ENCODE measurements at places on chromosomes 11 and 22. TPM values are rescaled to one million over a fixed set of nuclear protein-coding genes. Genes with fewer than 3 reads are reported as not detected.

- no peak for DNase-seq
- no peak overlapping the region for H3K27ac ChIP-seq
These were observed 154.1 kb downstream of the CTTN start for GRCh38 chr11:70552167-70553150.

DNA sequence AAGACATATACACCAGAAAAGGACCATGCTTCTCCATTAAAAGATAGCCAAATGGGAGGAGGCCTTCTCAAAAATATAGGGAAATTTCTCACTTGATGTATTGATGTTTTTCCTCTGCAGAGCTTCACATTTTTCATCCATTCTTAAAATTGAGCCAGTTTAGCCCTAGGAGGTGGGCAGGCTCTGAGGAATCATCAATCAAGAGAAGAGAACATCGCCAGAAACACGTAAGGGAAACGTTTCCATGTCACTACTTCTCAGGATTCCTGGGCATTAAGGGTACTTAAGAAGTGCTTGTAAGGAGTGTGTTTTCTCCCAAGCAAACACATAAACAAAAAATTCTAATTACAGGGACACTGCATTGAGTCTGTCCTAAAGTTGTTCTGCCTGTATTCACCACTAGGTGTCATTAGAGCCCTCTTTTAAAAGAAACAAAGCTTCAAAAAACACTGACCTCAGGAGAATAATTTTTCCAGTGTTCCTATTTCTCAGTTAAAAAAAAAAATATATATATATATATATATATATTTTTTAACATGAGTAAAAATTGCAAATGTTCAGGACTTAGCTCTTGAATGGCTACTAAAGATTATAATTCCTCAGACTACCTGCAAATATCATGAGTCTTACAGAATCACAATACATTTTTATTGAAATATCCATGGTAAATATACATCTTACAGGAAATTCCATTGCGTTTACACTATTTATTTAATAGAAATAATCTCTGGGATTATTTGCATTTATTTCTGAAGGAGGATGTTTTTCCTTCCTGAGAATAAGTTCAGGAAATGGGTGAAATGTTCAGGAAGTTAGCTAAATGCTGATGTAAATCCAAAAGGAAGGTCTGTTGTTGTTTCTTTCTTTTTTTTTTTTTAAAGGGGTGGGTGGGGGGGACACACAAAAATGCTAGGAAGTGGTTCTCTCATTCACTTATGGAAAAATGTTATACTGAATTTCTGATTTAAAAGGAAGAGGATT, 16.0 kb downstream of the FZD4 start:
- peak; percentile 60 for DNase-seq
- H3K4me3 ChIP-seq, result peak overlapping the region; percentile 77
- H3K27ac ChIP-seq, result peak overlapping the region; percentile 84
- 0 out of 2 replicates have a peak, but pooled peaks cover 4% of the 10 kb centered on the region for H3K36me3 ChIP-seq

Gene C2CD3
- 17.4 TPM for total RNA-seq

Gene OR52H1
- not detected for total RNA-seq

DNA sequence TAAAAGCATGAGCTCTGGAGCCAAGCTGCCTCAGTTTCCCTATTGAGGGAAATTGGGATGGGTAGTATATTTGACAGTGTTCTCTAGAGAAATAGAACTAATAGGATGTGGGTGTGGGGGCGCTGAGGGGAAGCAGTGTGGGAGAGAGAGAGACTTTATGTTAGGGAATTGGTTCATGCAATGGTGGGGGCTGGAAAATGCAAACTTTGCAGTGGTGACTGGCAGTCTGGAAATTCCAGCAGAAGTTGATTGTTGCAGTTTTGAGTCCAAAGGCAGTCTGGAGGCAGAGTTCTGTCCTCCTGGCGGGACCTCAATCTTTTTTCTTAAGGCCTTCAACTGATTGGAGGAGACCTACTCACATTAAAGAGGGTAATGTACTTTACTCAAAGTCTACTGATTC, 59.4 kb upstream of the SYT13 start:
- H3K27ac ChIP-seq, result no peak overlapping the region
- H3K27me3 ChIP-seq, result peaks cover 41% of the 10 kb centered on the region
- no peak overlapping the region for H3K4me3 ChIP-seq

- DNase-seq, result no peak
- H3K36me3 ChIP-seq, result no peaks in the 10 kb centered on the region
- no peak overlapping the region for H3K4me3 ChIP-seq
- no peaks in the 10 kb centered on the region for H3K4me1 ChIP-seq
These were observed 131.2 kb upstream of the SERPIND1 start for GRCh38 chr22:20642668-20643179.

Gene KCNA4
- total RNA-seq, result not detected

Gene PARVG
- not detected for total RNA-seq

Gene DRICH1
- not detected for total RNA-seq

Gene KCNQ1
- total RNA-seq, result not detected

GRCh38 chr11:2927851-2928604, 1.2 kb downstream of the PHLDA2 start:
- peaks cover 24% of the 10 kb centered on the region for H3K4me1 ChIP-seq
- H3K4me3 ChIP-seq, result peak overlapping the region; percentile 96
- H3K27me3 ChIP-seq, result peaks cover 7% of the 10 kb centered on the region
- peak; percentile 19 for DNase-seq

GRCh38 chr11:70032943-70033710, 45.0 kb upstream of the ANO1 start:
- H3K27ac ChIP-seq, result no peak overlapping the region
- peaks cover 14% of the 10 kb centered on the region for H3K4me1 ChIP-seq
- no peak for DNase-seq
- H3K4me3 ChIP-seq, result no peak overlapping the region

DNA sequence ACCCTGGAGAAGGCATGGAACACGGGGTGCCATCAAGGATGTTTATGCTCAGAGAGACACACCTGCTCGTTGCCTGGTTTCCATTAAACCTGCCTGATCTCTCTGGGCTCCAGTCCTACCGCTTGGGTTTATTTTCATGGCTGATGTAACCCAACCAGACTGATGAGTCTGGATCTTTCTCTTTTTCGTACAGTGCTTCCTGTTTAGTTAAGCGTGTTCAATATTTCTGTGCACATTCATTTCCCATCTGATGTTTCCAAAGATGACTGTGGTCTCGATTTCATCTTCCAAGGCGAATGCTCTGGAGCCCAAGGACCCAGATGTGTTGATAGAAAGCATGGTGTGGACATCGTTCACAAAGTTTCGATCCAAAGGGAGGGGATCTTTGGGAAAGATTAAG, 84.3 kb downstream of the SNX19 start:
- no peak overlapping the region for H3K4me3 ChIP-seq
- peaks cover 2% of the 10 kb centered on the region for H3K36me3 ChIP-seq
- peaks cover 47% of the 10 kb centered on the region for H3K4me1 ChIP-seq
- peaks cover 2% of the 10 kb centered on the region for H3K27me3 ChIP-seq
- DNase-seq, result no peak

DNA sequence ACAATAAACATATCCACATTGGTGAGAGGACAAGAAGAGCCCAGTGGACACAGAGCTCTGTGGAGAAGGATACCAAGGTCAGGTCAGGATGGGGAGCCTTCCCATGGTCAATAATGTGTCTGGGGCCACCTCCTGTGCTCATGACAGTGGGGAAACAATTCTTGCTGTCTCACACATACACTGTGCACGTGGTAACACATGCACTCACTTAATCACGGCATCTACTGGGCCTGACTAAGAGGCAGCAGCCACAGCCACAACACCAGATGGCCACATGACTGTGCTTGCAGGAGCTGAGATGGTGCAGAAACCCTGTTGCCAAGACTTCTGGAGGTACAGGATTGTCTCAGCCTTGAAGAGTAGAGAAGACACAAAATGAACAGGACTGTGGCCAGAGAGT, 28.6 kb downstream of the C22orf42 start:
- H3K4me1 ChIP-seq, result peaks cover 4% of the 10 kb centered on the region
- no peak overlapping the region for H3K4me3 ChIP-seq
- no peak overlapping the region for H3K27ac ChIP-seq
- peaks cover 30% of the 10 kb centered on the region for H3K27me3 ChIP-seq
- no peaks in the 10 kb centered on the region for H3K36me3 ChIP-seq

- H3K36me3 ChIP-seq, result no peaks in the 10 kb centered on the region
- H3K4me3 ChIP-seq, result no peak overlapping the region
- no peaks in the 10 kb centered on the region for H3K27me3 ChIP-seq
- no peak overlapping the region for H3K27ac ChIP-seq
These were observed 1241.6 kb downstream of the TBC1D22A start for GRCh38 chr22:48004038-48004437.

DNA sequence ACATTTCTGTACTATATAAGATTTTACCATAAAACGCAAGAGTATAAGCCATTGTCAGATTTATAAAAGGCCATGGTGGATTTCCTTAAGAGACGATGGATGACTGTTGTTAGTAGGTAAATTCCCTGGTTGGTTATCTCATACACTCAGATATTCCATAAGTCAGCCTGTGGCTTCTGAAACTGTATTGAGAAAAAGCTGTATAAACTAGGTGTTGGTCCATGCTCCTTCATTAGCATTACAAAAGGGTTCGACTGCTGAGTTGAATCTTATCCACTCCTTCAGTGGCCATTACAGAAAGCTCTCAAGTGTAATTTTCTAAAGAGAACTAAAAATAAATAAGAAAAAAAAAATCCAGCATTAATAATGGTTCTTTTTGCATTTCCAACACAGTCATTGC, 5.3 kb downstream of the GRAP2 start:
- no peaks in the 10 kb centered on the region for H3K36me3 ChIP-seq
- DNase-seq, result no peak
- no peak overlapping the region for H3K27ac ChIP-seq
- H3K4me3 ChIP-seq, result no peak overlapping the region
- H3K27me3 ChIP-seq, result peaks cover 16% of the 10 kb centered on the region

DNA sequence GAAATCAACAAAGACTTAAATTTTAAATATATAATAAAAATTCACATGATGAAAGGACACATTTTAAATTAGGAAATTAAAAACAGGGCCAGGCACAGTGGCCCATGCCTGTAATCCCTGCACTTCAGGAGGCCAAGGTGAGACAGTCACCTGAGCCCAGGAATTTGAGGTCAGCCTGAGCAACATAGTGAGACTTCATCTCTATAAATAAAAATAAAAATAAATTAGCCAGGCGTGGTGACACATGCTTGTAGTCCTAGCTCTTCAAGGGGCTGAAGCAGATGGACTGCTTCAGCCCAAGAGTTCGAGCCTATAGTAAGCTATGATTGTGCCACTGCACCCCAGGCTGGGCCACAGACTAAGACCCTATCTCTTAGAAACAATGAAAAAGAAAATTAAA, 29.3 kb downstream of the RRAS2 start:
- H3K36me3 ChIP-seq, result no peaks in the 10 kb centered on the region
- no peak overlapping the region for H3K4me3 ChIP-seq
- no peaks in the 10 kb centered on the region for H3K27me3 ChIP-seq
- no peak overlapping the region for H3K27ac ChIP-seq

Gene BDNF
- total RNA-seq, result 61.8 TPM

DNA sequence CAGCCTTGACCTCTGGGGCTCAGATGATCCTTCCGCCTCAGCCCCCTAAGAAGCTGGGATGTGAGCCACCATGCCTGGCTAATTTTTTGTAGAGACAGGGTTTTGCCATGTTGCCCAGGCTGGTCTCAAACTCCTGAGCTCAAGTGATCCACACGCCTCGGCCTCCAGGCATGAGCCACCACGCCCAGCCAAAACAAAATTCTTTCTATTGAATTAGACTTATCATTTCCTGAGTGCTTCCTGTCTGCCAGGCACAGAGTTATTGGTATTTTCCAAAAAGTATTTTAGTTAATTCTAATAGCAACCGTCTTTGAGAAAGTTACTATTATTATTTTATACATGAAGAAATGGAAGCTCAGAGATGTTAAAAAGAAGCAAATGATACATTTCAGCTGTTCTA, 61.4 kb upstream of the LMO2 start:
- no peaks in the 10 kb centered on the region for H3K4me1 ChIP-seq
- H3K4me3 ChIP-seq, result no peak overlapping the region
- no peak for DNase-seq
- H3K27ac ChIP-seq, result no peak overlapping the region
- H3K36me3 ChIP-seq, result no peaks in the 10 kb centered on the region

GRCh38 chr11:67332081-67332691, 21.2 kb downstream of the POLD4 start:
- H3K27me3 ChIP-seq, result no peaks in the 10 kb centered on the region
- H3K36me3 ChIP-seq, result no peaks in the 10 kb centered on the region
- no peak overlapping the region for H3K4me3 ChIP-seq
- no peak for DNase-seq

Gene KCNJ11
- total RNA-seq, result not detected

Gene ZP1
- 0.15 TPM for total RNA-seq

Gene ART1
- total RNA-seq, result not detected

DNA sequence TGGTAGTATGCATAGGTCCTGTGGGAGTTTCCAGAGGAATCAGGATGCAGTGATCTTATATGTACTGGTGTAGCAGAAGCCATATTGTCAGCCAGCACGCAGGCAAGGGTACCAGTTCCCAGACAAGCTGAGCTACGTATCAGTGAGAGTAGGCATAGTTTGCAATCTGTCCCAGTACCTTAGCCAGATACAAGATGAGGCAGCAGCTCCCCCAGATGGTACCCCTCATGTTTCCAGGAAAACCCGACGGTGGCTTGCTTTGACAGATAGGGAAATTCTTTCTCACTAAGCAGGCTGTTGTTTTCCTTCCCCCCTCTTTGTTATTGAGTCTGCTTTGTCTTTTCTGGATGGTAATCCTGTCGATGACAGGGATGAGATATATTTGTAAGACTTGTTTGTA, 109.7 kb upstream of the RRM1 start:
- no peak overlapping the region for H3K4me3 ChIP-seq
- no peak for DNase-seq
- no peaks in the 10 kb centered on the region for H3K36me3 ChIP-seq

DNA sequence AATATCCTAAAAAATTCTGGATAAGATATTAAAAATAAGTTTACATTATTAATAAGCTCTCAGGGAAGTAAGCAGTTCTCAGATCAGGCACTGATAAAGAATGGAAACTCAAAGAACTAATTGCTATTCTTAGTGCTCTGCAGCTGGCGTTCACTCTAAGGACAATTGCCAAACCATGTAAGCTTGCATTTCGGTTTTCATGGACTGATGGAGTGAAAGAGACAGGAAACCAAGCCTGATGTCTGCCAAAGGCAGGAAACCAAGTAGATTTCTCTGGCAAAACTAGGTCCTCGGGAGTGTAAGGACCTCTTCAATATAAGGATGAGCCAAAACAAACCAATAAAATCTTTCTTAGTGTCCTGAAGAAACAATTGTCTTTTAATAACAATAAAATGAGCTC, 355.2 kb downstream of the RAB38 start:
- H3K27me3 ChIP-seq, result no peaks in the 10 kb centered on the region
- no peak overlapping the region for H3K27ac ChIP-seq
- no peak overlapping the region for H3K4me3 ChIP-seq
- DNase-seq, result no peak
- H3K36me3 ChIP-seq, result no peaks in the 10 kb centered on the region

Gene NUP160
- total RNA-seq, result 16.1 TPM

- DNase-seq, result peak; percentile 93
- peaks cover 73% of the 10 kb centered on the region for H3K4me1 ChIP-seq
- peak overlapping the region; percentile 99 for H3K27ac ChIP-seq
- peak overlapping the region; percentile 79 for H3K4me3 ChIP-seq
- peaks cover 3% of the 10 kb centered on the region for H3K27me3 ChIP-seq
These were observed 41.1 kb downstream of the LIF start for GRCh38 chr22:30205281-30206115.

GRCh38 chr11:34671117-34671516, 50.2 kb downstream of the EHF start:
- no peak overlapping the region for H3K4me3 ChIP-seq
- no peak for DNase-seq
- H3K27me3 ChIP-seq, result peaks cover 45% of the 10 kb centered on the region
- no peaks in the 10 kb centered on the region for H3K4me1 ChIP-seq
